ENCODE measurements at places on chromosomes 13 and 19. TPM values are rescaled to one million over a fixed set of nuclear protein-coding genes. Genes with fewer than 3 reads are reported as not detected.
A peak's percentile ranks its signal among the peaks of the same experiment; 100 is the strongest.

The PGLYRP2 gene
- not detected for total RNA-seq

The CRB3 gene
- total RNA-seq = 46.3 TPM

The CEBPA gene
- total RNA-seq = 2.1 TPM

DNA sequence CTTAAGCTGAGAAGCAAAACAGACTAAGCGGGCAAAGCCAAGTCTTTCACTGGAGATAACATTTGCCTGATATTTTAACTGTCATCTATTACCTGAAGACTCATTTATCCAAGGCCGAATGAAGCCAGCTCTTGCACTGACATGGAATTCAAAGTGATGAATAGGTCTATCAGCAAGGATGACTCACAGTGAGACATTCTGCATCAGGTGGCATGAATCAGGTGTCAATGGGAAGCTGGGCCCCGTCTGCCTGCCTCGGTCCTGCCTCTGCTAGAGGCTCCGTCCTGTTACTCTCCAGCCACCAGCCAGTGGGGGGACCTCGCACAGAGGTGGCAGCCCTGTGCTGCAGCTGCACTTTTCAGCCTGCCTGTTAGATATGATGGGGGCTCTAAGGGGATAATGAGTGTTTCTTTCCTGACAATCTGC, 23.5 kb downstream of the STARD13 start:
- DNase-seq = peak; percentile 89

- no peak for DNase-seq
These were observed 246.9 kb downstream of the DNAJC15 start for GRCh38 chr13:43270130-43270830.

GRCh38 chr19:14475251-14476073, at the start of gene PTGER1:
TSS of gene PTGER1 (minus strand) at chr19:14475354. CDS start at chr19:14474320, 1,034 bp downstream.
- peak; percentile 82 for DNase-seq

GRCh38 chr13:98999639-98999952, 21.7 kb upstream of the DOCK9 start:
- DNase-seq = peak; percentile 21

GRCh38 chr19:42178791-42179674, 38.4 kb downstream of the DEDD2 start:
- DNase-seq = peak; percentile 83

DNA sequence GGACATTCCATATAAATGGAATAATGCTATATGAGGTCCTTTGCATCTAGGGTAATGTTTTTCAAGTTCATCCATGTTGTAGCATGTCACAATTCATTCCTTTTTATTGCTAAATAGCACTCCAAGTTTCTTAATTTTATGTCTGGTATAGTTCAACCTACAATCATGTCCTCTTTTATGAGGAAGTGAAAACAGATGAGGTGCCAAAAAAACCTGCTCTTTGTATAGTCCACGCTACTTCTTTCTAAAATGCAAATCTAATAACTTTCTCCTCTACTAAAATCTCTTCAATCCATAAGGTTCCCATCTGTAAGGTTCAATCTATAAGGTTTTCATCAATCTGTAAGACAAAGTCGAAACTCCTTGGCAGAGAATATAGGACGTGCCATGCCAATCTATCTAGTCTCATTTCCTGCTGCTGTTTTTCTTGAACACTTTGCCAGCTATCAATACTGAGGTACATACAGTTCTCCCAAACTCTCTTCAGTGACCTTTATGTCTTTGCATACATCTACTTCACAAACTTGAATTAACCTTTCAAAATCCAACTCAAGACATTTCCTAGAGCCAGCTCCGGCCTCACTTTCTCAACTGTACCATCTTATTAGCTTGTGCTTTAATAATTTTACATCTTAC, 33.7 kb downstream of the INTS6 start:
- DNase-seq = no peak
